Fibroblast of skin of back (primary cell): ENCODE measurements at places on chromosomes 1 and 21.
A peak's percentile ranks its signal among the peaks of the same experiment; 100 is the strongest.

- no peak for DNase-seq
Measured at GRCh38 chr1:54615531-54616279, 7.6 kb downstream of the FAM151A start.

DNA sequence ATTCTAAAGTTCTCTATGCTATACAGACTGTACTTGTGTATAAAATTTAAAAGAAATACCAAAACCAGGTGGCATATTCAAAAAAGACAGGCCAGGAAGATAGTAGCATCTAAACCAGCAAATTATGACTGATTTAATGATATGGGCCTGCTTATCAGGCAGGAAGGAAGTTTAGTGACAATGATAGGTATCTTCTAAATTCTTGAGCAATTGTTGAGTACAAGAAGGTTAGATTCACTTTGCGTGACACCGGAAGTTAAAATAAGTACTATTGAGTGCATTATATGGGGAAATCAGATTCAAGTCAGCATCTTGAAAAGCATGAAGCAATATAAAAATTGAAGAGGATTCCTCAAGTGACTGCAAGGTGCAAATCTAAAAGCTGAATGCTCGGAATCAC is 186.8 kb upstream of the RGS18 start:
- DNase-seq, result no peak

DNA sequence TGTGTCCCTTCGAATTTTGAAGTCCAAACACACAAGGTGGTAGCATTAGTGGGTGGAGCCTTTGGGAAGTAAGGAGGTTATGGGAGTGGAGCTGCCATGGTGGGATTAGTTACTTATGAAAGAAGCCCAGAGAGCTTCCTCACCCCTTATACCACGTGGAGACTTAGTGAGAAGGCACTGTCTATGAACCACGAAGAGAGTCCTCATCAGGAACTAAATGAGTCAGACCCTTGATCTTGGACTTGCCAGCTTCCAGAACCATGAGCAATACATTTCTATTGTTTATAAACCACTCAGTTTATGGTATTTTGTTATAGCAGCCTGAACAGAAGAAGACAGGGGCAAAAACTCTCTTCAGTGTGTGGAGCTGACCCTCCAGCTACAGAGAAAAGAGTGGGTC is 259.3 kb upstream of the AJAP1 start:
- DNase-seq, result peak; percentile 83

- peak; percentile 69 for DNase-seq
Measured at GRCh38 chr21:30329203-30329875, 8.2 kb downstream of the KRTAP27-1 start.

DNA sequence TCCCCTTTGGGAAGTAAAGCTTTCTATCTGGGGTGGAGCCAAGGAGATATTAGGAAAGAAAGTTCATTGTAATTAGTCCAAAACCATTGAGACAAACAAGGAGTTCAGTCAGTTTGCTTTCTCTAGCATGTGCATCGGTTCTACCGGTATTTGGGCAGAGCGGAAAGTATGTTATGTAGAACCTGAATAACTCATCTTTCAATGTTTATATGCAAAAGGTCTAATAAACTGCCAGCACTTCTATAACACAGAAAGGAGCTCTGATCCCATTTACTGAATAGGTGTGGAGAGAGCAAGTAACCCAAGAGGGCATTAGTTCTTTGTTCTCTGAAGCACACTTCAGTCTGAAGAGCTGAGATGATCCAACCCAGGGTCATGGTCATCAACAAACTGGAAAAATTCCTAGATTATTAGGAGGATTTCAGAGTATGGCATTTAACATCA is 3.5 kb downstream of the TGFB2 start:
- no peak for DNase-seq

DNA sequence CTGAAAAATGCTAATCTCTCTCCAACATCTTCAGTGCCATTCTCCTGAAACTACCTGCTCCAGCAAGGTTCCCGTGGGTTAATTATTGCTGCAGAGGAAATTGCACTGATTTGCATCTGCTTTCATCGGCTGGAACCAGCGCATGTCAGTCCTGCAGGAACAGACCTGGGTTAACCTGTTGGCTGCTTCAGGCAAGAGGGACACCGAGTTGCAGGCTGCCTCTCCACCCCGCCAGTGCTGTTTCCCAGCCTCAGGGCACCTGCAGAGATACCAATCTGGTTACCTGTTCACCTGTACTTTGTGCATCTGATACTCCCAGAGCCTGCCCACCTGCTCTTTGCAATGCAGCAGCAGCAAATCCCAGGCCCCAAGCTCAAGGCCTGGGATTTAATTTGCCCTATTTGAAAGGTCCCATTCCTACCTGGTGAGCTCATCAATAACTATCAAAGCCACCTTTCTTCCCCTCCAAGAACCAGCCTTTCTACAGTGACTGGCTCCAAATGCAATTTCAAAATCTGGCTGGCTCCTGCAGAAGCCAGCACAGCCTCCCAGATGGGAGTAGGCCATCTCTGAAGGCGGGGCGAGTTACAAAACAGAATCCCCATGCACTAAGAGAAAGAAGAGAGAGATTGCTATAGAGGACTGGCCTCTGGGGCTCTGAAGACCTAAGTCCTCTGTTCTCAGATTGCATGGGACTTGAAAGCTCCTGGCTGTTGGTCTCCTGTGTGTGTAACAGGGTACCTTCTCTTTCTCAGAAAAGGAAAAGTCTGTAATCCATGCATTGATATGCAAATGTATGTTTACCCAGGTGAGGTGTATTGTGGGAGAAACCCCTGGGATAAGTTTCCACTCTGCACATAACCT is 67.8 kb downstream of the TOMM20 start:
- DNase-seq, result no peak

- no peak for DNase-seq
Measured at GRCh38 chr1:114082304-114082630, 71.4 kb downstream of the SYT6 start.

- DNase-seq, result no peak
Measured at GRCh38 chr1:31487721-31488293, 74.8 kb downstream of the SERINC2 start.

DNA sequence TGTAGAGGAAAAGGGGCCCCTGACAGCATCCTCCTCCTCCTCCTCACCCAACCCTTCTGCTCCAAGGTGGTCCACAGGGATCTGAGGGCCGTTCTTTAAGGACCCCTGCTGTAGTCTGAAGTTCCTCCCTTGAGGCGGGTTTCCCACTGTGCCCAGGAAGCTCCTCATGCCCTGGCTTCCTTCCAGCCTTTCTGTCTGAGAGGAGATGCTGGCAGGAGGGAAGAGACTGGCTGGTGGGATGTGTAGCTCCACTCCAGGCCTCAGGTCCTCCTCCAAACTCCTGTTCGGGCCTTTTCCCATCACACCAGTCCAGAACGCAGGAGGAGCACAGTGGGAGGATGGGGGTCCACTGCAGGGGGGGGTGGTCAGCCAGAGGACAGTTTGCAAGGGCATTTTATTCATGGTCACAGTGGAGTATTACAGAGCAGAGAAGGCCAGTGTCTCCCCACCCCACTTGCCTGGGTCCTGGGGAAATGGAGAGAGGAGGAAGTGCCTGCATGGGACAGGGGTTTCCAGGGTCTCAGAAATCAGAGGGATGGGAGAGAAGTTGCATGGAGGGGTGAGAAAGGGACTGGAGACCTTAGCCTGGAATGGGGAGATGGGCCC is 7.8 kb downstream of the ETV3L start:
- DNase-seq, result no peak
